ENCODE measurements at places on chromosomes 2 and 18. TPM values are rescaled to one million over a fixed set of nuclear protein-coding genes. Genes with fewer than 3 reads are reported as not detected.

GRCh38 chr2:231940795-231941194, 14.6 kb upstream of the NPPC start:
- peak; percentile 83 for DNase-seq

GRCh38 chr18:42064109-42064508, 109.1 kb downstream of the PIK3C3 start:
- DNase-seq, result no peak

DNA sequence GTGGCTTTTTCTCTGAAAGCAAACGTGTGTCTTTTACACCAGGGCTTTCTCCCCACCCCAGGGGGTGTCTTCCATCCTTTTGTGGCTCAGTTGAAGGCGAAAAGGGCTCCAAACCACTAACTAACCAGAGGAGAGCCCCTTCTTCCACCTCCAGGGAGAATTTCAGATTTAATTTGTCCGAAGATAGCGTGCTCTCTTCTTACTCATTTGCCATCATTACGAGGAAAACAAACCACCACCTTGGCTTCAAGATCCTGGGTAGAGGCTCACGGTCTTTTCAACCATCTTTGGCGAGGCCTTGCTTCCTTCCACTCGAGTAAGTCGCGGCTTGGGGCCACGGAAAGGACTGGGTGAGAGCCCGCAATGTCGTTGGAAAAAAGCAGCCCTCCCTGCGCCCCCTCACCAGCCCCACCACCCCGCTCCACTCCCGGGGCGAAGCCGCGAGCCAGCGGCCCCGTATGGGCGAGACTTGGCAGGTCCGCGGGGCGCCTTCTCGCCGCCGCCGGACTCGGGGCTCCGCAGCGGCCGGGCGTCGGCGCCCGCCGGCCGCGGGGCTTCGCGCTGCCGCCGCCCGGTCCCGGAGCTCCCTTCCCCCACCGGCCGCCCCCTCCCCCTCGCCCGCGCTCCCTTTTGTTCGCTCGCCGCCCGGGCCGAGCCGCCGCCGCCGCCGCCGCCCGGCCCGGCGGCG, 1.7 kb upstream of the ZNF532 start:
- DNase-seq, result no peak

ALPG gene
- not detected for total RNA-seq

DNA sequence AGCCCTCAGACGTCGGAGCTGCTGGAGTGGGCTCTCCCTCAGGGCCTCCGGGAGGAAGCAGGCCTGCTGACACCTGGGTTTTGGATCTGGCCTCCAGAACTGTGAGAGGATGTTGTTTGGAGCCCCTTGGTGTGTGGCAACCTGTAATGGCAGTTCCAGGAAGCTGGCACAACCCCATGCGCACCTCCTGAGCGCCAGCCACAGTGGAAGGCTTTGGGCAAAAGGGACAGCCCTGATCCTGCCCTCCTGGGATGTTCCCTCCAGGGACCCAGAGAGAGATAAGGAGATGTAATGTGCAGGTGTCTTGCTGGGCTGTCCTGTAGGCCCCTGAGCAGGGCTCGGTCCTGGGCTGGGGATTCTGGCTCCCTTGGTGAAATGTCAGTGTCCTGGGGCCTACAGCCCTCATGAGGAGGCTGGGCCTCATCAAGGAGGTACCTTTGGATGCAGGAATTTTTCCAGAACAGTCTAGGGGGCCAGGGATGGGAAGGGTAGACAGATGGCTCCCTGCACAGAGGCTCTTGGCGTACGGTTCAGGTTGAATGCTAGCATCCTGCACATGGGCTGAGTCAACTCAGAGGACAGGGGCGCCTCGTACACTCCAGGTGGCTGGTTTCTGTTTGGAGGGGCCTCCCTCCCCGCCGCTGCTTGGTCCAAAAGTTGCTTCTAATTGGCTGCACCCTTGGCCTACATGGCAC, 61.1 kb downstream of the ASB1 start:
- no peak for DNase-seq

DNA sequence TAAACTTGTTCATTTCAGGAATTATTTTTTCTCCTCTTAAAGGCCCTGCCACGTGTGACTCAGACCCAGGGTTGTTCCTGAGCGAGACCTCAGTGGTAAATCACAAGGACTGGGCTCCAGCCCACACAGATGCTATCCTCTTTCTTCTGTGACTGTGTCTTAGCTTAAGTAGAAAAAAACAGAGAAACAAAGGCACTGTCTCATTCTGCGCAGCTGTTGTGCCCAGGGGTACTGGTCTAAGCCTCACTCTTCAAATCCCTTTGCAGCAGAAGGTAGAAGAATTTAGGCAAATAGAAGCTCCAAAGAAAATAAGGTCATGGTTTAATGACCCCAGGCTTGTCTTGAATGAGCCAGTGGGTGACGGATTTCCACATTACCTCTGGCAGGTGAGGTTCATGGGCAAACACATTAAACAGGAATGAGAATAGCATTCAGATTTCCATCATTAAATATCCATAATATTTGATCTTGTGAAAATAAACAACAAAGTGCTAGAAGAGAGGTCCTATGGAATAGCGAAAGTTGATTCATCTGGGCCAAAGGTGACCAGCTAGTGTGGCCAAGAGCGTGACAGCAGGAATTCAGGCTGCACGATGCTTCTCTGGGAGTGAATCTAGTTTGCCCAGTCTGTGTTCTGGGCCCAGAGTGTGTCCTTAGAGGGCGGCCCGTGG, 63.3 kb downstream of the LIPG start:
- DNase-seq, result no peak
